ENCODE measurements at places on chromosomes 3 and 15. TPM values are rescaled to one million over a fixed set of nuclear protein-coding genes. Genes with fewer than 3 reads are reported as not detected.

GRCh38 chr3:186209810-186210752 is 101.2 kb upstream of the ETV5 start:
- DNase-seq = peak; percentile 26

DNA sequence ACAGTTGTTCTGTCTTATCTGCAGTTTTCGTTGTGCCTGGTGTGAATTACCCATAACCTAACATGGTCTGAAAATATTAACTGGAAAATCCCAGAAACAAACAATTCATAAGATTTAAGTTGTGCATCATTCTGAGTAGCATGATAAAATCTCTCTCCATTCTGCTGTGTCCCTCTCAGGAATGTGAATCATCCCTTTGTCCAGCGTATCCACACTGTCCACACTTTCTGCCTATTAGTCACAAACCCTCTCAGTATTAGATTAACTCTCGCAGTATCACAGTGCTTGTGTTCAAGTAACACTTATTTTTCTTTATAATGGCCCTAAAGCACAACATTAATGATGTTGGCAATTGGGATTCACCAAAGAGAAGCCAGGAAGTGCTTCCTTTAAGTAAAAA is 203.2 kb downstream of the CGGBP1 start:
- DNase-seq = no peak

DNA sequence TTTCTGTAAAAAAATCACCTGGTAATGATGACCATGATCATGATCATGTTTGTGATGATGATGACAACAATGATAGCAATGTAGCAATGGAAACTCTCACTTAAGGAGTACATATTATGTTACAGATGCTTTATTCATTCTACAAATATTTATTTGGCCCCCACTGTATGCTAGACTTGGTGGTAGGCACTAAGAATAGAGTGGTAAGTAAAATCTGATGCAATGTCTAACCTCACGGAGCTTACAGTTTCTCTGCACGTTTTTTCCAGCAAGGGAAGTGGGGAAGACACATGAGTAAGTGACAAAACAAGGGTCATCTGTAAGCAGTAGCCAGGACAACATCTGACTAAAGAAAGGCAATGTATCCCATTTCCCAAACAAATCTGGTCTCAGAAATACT is 199.4 kb upstream of the MRPL3 start:
- DNase-seq = no peak

- DNase-seq = peak; percentile 3
These were observed 17.0 kb downstream of the PCYT1A start for GRCh38 chr3:196270499-196270898.

DNA sequence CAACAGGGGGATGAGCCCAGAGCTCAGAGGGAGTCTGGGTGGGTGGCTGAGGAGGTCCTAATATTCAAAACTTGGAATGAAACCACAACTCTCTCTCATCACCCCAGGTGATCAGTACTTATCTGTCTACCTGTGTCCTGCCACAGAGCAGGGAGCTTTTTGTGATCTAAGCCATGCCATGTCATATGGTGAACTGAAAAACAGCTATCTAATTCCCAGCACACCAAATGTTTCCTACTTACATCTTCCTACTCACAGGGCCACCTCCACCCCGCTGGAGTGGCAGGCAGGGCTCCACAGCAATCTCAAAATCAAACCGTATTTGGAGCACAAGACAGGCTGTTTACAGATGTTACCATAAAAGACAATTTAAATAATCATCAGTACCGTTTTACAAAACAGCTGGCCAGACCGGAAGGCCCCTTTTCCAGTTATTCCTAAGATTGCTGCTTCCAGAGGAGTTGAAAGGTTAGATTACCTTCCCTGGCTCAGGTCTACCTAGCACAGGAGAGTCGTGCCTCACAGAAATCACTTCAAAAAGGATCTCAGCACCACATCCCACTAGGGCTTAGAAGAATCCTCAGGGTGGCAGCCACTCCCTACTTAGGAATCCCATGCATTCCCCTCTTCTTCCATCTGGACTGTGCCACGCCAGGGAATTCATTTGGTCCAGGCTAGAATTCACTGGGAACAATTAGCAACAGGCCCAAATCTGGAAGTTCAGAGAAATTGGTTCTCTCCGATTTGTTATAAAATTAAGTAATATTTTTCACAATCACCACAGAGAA is 226.6 kb upstream of the IL12A start:
- DNase-seq = no peak

DNA sequence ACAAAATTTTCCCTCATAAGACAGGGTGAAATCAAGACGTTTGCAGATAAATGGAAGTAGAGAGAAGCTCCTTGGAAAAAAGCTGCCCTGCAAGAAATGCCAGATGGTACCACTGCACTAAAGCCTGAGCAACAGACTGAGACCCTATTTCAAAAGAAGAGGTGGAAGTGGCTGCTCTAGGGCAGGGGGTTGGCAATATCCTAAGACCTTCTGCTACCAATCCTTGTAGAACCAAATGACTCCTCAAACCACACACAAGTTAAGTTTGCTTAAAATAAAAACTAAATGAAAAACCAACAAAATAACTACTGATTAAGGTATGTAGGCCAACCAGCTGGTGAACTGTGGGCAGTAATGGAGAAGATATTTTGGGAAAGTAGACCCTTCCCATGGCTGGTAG is 21.3 kb downstream of the RAB43 start:
- no peak for DNase-seq

- DNase-seq = no peak
These were observed 668.7 kb downstream of the OTOL1 start for GRCh38 chr3:162165346-162165745.

- DNase-seq = no peak
These were observed 326 bp upstream of the IMPDH2 start for GRCh38 chr3:49029563-49029884.

DNA sequence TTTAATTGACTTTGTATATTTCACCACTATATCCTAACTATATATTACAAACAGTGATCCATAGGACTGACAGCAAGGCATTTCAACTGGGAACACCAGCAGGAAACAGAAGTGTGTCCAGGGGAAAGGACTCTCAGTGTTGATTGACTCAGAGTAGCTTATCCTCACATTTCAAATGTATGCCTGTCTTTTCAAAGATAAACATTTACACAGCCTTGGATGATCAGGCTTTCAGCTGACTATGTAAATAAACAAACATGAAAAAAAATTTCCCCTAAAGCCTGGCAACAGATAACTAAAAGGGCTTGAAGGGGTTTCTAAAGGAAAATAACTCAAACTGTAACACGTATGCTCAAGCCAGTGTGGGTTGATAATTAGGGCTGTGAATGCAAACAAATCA is 321.8 kb downstream of the TBC1D5 start:
- no peak for DNase-seq

CHRNB4 gene
- total RNA-seq = not detected

STRIT1 gene
- not detected for total RNA-seq

ZNF860 gene
- total RNA-seq = 0.37 TPM

Data from activated naive CD8-positive, alpha-beta T cell treated with anti-CD3 and anti-CD28 coated beads for 36 hours (primary cell).